Stimulated activated CD4-positive, alpha-beta T cell treated with anti-CD3 and anti-CD28 coated beads, Interleukin-12 subunit alpha, Interleukin-12 subunit beta, amount 100 ng/mL, for 48 hours (primary cell): ENCODE measurements at places on chromosomes 5 and 9.

DNA sequence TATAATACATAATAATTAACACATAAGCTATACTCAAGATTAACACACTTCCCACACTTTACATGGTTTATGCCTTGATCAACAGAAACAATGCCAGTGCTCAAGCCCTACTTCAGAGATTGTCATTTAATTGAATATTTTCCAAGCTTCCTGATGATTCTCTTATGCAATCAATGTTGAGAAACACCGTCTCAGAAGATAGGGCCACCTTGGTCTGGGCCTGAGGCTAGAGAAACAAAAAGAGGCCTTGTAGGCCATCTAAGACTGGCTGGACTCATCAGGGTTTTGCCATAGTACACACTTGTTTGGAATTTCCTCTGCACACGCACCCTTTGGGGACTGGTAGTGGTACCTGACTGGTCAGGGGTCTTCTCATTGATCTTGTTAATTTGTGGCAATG, 16.3 kb downstream of the C9orf152 start:
- DNase-seq = no peak

- no peak for DNase-seq
Observed at GRCh38 chr9:21679432-21679831, 123.0 kb upstream of the MTAP start.

GRCh38 chr9:69696802-69697201, 24.6 kb upstream of the APBA1 start:
- no peak for DNase-seq

- no peak for DNase-seq
Observed at GRCh38 chr5:68911840-68912690, 181.7 kb upstream of the SLC30A5 start.

GRCh38 chr5:168377525-168377924, 86.1 kb downstream of the WWC1 start:
- no peak for DNase-seq

DNA sequence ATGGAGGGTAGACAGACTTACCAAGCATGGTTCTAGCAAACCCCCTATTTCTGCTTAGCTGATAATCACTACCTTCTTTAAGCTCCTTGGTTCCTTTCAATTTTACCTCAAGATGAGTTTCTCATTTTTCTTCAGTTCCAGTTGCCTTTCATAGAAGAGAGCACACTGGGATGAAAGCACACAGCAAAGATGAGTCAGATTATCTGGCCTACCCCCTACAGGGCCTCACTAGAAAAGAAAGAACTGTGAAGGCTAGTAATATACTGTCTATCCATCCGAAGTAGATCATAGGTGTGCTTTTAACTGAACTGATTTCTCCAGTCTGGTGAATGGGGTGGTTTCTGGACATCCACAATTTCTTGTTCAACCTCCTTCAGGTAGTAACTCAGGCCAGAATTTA, 122.5 kb downstream of the TRPM3 start:
- no peak for DNase-seq

DNA sequence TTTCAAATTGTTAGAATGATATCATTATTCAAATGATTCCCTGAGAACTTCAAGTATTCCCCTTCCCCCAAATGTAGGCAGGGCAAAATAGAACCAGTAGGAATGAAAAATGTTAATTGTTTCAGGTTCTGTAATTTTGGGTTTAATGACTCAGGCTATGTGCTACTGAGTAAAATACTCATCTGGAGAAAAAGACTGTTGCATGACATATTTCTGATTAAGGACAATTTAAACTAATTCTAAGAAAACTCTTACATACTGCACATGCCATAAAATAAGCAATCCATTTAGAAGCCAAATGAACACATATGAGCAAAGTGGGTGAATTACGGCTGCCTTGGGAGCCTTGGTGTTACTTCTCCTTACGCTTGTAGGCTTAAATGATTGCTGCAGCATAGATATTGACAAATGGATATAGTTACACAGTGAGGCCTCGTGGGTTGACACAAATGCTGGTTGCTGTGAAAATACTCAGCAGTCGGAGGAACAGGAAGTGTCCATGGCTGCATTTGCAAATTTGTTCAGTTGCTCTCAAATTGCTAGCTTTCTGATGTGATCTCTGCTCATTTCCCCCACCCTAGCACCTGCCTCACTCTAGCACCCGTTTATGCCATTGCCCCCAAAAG, 174.9 kb upstream of the DMAC1 start:
- DNase-seq = no peak

GRCh38 chr5:166562246-166562645, 1729.2 kb upstream of the WWC1 start:
- no peak for DNase-seq

DNA sequence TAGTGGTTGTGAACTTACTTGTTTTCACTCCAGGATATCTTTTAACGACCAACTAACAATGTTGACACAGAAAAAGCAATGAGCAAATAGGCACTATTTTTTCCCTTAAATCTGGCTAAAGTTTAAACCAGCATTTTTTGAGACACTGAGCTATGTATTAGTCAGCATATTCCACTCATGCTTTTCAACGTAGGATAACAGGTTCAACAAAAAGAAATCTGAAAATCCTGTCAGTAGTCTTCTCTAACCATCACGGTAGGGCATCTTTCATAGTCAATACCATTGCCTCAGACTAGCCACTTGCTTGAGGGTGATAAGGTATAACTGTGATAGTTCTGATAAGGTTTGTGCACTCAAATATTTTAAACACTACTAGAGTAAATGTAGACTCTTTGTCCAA, 1177.3 kb upstream of the NUDT12 start:
- no peak for DNase-seq

- DNase-seq = no peak
Observed at GRCh38 chr9:85223506-85224125, 518.1 kb downstream of the AGTPBP1 start.

DNA sequence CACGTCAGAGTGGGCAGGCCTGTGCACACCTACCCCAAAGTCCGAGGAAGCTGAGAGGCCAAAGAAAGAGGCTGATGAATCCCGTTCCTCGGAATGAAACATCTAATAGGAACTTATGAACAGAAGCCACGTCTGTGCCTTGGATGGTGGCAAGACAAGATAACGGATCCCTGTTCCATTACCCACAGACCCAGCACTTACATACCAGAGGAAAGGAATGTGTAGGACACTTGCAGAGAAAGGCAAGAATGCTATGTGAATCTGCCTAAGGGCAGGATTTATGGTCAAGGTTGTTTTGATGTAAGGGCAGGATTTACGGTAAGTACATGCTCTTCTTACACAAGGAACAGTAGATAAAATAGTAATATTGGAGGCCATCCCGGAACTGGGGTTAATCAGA, 93.2 kb downstream of the WDR41 start:
- DNase-seq = no peak

GRCh38 chr5:39447968-39448367, 23.2 kb upstream of the DAB2 start:
- no peak for DNase-seq

DNA sequence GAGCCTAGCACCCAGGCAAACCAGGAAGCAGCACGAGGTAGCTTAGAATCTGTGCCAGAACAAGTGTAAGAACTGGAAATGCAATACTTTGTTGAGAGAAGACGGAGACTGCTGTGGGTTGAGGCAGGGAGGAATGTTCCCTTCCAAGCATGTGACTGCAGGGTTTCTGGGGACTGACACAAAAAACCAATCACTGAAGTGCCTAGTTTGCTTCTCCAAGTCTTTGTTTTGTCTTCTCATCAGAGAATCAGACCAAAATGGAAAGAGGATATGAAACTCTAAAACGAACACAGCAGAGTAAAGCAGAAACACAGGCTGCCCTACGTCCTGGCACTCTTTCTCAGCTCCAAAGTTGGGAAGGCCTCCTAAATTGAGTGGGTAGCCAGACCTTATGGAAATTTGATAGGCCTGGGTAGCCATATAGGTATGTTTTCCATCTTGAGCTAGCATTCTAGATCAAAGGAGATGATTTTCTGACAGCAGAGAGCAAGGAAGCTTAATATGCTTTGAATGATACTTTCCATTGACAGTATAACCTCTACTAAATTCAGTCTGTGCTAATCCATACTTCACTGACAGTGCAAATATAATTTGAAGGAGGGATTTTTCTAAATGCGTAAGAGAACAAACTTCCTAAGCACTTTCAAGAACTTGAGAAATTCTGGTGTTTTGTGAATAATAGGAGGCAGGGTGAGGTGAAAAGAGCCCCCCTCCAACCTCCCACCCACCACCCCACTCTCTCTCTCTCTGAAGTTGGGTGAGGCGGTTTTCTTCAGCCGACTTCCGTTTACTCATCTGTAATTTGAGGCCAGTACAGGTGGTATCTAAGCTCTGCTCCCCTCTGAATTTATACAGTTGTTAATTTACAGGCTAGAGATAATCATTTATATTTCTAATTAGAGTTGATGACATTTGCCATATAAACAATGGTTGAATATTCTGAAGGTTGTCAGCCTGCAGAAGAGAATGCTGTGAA, 5.5 kb downstream of the ADRB2 start:
- no peak for DNase-seq

DNA sequence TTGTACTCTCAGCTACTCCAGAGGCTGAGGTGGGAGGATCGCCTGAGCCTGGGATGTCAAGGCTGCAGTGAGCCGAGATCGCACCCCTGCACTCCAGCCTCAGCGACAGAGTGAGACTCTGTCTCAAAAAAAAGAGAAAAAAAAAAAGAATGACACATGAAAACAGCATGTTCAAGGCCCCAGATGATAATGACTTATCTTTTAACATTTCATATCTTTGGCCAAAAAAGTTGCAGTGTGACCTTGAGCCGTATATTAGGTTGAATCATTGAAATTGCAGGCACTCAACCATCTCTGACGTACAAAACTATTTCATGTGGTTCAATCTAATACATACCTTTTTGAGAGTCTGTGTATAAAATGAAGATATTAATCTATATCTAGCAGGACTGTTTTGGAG, 79.1 kb upstream of the CPEB4 start:
- DNase-seq = no peak

GRCh38 chr9:77023726-77024125, 4.3 kb downstream of the FOXB2 start:
- DNase-seq = no peak

DNA sequence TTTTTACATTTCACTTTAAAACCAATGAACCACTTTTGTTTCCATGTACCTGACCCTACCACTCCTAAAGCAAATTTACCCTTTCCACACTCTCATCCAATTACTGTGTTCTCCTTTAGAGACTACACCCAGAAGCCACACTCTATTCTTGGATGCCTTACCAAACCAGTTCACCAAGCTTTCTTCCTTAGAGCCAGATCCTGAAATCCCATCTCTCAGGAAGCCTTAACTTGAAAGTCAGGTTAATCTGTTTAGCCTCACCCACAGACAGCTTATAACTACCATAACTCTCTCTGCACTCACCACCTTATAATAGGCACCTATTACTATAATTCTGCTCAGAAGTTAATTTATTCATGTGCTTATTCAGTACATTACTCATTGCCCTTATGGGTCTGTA, 4.3 kb downstream of the CSNK1A1 start:
- DNase-seq = no peak

- no peak for DNase-seq
Observed at GRCh38 chr9:102113191-102113590, 374.7 kb upstream of the GRIN3A start.

GRCh38 chr5:39419796-39420195, 5.0 kb downstream of the DAB2 start:
- no peak for DNase-seq

GRCh38 chr5:10521466-10522223, 42.2 kb upstream of the ANKRD33B start:
- no peak for DNase-seq

DNA sequence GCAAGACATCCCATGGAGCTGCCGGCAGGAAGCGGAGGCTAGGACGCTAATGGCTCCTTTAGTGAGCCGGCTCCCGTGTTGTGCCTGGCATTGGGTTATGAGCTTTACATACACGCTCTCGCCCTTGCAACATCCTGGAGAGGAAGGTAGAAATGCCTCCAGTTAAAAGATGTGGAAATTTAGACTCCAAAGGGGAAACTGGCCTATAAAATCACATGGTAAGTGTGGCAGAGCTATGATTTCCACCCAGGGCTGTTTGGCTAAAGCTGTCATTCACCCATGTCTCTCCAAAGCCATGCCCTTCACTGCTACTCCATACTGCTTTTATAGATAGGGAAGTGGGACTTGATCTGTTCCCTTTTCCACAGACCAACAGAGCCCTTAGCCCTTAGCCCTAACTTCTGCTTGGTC, 5.2 kb downstream of the GM2A start:
- no peak for DNase-seq

DNA sequence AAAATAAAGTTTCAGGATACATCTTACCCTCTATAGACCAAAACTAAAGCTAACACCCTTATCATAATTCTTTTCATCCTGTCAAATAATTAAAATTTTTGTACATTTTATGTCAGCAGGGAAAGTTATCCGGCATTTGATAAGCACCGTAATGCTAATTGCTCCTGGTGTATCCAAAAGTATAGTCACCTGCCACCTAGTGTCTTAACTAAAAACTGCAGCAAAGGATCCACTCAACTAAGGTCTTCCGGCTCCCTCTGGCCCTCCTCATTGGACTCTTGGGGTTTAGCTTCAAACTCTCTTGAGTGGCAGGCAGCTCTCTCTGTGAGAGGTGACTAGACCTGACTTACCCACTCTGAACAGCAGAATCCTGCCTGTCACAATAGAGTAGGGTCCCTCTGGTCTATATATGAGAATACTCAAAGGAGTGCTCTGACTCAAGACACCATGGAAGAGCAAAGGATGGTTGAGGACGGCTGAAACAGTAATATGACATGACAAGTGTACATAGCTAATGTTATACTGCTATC, 60.4 kb upstream of the CAST start:
- peak; percentile 10 for DNase-seq

DNA sequence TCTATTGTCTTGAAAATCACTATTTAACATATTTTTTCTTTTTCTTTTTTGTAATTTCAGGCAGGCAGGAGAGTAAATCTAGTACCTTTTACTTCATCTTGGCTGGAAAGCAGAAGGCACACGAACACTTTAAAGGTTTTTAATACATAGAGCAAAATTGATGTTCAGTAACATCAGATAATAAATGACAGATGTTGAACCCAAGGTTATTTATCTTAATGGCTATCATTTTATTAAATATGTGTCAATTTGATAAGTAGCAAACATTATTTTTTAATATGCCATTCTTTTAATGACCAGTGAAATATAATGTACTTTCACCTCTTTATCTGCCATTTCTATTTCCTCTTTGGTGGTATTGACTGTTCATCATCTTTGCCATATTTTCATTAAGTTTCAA, 381.2 kb downstream of the ARHGEF28 start:
- DNase-seq = no peak

GRCh38 chr5:147404706-147405105, 105.2 kb downstream of the DPYSL3 start:
- no peak for DNase-seq

GRCh38 chr5:37849641-37850040, 9.8 kb upstream of the GDNF start:
- DNase-seq = no peak

GRCh38 chr9:90142580-90142979, 500.0 kb downstream of the DIRAS2 start:
- DNase-seq = peak; percentile 27
